ENCODE measurements at places on chromosomes 6 and 20. TPM values are rescaled to one million over a fixed set of nuclear protein-coding genes. Genes with fewer than 3 reads are reported as not detected.

GLP1R gene
- not detected for total RNA-seq

CDSN gene
- total RNA-seq, result not detected

BFSP1 gene
- total RNA-seq, result 3.6 TPM

DNAH8 gene
- not detected for total RNA-seq
